ENCODE measurements at places on chromosomes 7 and 10.

DNA sequence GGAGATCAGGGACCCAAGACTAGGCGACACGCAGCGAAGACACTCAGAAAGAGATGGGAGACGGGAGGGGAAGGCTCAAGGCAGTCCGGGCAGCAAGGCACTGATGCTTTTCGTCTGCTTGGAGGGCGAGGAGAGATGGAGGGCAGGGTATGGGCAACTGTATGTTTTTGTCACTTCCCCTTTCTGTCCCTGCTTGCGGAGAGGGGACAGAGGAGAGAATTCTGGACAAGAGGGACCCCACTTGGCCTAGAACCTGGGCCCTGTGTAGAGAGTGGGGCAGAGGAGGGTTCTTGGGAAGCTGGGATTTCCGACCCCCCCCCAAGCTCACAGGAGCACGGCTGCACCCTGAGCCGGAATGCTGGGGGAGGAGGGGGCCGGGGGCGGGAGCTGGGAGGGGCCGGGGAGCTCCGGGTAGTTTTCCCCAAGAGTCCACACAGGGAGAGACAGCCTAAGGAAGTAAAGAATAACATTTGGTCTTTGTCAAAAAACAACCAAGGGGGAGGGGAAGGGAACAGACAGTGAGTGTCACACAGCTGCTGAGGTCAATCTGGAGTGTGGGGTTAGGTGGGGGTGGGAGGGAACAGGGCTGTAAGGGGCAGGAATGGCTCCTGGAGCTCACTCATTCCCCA lies 1.8 kb downstream of the LRCH4 start:
- no peak for DNase-seq

DNA sequence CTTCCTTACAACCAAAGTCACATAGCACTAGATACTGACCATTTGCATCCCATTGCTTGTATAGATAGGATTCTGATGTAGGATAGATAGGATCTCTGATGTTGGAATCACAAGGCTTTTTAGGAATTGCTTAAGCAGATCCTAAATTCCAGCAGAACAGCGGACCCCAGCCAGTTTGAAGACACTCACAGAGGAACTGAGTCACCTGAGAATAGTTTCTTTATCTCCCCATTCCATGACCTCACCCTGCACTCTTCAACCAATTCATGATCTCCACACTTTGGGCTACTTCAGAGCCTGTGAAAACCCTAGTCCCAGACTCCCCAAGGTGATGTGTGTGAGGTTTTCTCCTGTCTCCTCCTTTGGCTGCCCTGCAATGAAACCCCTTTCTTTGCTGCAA lies 179.4 kb downstream of the CNTNAP2 start:
- no peak for DNase-seq

- DNase-seq = no peak
Observed at GRCh38 chr7:152189061-152189460, 163.6 kb downstream of the GALNT11 start.

DNA sequence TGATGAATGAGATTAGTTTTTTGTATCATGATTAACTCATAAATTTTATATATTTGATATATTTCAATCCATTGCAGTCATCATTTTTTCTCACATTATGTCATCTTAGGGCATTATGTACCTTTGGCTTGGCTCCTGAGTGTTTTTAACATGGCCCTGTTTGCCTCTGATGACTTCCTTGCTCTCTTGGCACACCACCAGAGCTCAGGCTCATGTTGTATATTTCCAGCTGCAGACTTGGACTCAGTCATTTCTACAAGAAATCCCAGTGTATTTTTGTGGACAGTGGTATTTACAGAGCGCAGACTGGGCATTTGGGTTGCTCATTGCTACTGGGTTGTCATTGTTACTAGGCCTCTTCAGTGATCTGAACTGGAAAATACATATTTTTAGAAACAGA lies 188.5 kb downstream of the ADRA2A start:
- DNase-seq = no peak

DNA sequence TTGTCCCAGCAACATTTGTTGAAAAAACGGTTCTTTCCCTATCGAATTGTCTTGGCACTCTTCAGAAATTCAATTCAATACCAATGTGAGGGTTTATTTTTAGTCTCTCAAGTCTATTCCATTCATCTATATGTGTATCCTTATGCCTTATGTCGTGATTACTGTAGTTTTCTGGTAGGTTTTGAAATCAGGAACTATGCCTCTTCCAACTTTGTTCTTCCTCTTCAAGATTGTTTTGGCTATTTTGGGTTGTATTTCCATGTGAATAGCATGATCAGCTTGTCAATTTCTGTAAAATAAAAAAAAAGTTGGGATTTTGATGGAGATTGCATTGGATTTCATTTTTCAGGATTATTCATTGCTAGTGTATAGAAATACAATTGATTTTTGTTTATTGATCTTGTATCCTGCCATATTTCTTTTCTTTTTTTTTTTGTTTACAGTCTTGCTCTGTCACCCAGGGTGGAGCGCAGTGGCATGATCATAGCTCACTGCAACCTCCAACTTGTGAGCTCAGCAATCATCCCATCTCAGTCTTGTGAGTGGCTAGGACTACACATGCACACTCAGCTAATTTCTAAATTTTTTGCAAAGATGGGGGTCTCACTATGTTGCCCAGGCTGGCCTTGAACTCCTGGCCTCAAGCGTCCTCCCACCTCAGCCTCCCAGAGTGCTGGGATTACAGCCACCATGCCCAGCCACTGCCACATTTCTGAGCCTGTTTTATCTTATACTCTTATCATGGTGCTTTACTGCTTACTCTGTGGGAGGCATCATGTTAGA lies 46.2 kb upstream of the MKLN1 start:
- DNase-seq = no peak

DNA sequence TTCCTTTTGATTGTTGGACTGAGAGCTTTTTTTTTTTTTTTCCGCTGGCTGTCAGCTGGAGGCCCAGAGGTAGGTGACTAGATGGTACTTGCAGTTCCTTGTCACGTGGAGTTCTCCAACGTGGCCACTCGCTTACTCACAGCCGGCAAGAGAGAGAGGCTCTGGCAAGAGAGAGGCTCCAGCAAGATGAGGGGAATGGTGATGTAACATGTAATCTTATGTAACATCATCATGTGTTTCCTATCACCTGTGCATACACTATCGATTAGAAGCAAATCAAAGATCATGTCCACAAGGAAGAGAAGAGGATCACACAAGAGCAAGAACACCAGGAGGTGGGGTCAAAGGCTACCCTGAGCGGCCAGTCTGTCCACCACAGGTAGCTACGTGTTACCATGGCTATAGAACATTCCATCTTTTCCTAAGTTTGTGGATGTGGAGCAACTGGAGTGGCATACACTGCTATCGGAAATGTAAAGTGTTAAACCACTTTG lies 4.0 kb upstream of the BORCS7 start:
- no peak for DNase-seq

GRCh38 chr10:64376167-64376566 lies 855.0 kb downstream of the REEP3 start:
- no peak for DNase-seq

- no peak for DNase-seq
Observed at GRCh38 chr7:38189231-38189938, 11.3 kb downstream of the STARD3NL start.

DNA sequence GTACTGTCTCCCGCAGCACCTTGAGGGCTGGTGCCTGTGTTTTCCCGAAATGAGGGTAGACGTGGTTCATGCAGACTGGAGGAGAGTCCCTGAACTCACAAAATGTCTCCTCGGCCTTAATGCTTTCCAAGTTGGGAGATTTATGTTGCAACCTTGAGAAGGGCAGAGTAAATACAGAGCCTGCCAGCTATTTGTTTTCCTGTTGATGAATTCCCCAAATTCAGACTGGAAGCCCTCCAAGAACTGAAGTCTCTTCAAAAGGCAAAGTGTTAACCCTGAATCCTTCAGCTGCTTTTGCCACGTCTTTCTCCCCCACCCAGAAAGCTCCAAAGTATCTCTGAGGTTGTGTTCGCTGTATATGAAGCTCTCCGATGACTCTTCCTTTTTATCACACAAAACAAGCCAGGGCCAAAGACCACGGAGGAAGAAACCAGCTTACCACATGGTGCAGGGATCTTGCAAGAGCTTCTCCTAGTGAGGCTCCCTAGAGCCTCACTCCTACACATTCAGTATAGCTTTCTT lies 254.7 kb upstream of the NFE2L3 start:
- DNase-seq = no peak

DNA sequence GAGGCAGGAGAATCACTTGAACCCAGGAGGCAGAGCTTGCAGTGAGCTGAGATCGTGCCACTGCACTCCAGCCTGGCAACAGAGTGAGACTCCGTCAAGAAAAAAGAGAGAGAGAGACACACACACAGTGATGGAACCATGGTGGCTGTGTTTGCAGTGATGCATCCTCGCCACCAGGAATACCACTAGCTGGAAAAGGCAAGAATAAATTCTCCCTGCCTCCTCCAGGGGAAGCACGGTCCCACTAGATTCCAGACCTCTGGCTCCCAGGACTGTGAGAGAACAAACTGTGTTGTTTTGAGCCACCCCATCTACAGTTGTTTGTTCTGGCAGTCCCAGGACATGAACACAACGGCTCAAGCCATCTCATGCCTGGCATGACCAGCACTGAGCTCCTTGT lies 320.3 kb upstream of the FOXK1 start:
- DNase-seq = no peak

GRCh38 chr7:25775999-25776743 lies 375.8 kb upstream of the NFE2L3 start:
- no peak for DNase-seq

- peak; percentile 81 for DNase-seq
Observed at GRCh38 chr7:41696323-41696916, 6.5 kb downstream of the INHBA start.

- no peak for DNase-seq
Observed at GRCh38 chr7:158325530-158326381, 261.9 kb downstream of the PTPRN2 start.

DNA sequence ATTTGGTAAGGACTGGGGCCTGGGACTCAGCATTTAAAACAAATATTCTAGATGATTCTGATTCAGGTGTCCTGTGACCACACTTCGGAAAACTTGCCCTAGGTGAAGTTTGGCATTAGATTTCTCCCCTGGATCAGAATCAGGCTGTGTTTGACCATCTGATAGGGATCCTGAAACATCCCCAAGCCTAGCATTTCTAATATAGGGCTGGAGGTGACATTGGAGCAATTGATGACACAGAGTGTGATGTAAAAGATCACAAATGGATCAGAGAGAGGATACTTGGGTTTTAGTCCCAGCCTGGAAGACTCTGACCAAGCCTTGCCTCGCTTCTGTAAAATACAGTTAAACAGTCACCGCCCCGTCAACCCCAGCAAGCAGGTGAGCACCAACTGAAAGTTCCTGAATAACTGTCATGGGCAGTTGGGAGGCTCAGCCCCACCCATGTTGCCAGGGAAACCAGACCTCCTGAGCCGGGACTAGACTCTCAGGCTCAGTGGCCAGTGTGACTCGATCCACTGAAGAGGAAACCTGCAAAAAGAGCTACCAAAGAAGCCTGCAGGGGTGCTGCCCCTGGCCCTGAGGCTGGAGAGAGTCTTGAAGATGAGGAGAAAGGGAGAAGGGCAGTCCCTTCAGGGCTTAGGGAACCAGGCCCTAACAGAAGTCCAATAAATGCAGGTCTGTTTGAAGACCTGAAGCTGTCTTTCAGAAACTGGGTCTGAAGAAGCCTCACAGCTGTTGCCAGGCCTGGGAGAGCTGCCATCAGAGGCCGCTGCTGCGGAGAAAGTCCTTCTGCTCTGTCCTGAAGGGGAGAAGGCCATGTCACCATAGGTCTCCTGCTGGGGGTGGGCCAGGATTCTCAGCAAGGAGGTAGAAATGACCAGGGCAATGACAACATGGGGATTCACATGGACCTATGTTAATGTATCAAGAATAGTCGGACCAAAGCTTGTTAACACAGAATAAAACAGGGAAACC lies 126.1 kb upstream of the KCNMA1 start:
- no peak for DNase-seq

GRCh38 chr10:128324058-128324827 lies 198.0 kb upstream of the MKI67 start:
- DNase-seq = no peak

GRCh38 chr10:75602341-75602740 lies 170.9 kb downstream of the LRMDA start:
- no peak for DNase-seq

DNA sequence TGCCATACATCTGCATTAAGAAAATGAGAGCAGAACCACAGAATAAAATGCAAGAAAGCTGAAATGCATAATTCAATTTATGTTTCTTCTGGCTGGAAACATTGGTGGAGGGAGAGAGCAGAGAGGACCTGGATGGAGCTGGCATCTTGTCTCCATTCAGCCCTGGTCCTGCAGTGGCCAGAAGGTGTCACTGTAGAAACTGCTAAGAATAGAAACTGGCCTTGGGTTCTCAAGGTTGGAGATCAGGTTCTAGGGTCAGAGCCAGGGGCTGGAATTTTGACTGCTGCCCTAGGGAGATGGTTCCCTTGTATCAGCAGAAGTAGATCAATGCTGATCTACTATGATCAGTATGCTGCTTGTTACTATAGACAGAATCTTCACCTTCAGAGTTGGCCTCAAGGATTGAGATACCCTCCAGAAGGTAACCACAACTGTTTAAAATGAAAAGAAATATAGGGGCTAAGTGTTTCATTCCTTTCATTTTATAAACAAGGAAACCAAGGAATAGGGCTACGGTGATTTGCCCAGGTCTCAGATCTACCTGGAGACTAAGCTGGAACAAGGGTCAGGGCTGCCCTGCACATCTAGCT lies 13.1 kb downstream of the TAS2R41 start:
- DNase-seq = no peak

DNA sequence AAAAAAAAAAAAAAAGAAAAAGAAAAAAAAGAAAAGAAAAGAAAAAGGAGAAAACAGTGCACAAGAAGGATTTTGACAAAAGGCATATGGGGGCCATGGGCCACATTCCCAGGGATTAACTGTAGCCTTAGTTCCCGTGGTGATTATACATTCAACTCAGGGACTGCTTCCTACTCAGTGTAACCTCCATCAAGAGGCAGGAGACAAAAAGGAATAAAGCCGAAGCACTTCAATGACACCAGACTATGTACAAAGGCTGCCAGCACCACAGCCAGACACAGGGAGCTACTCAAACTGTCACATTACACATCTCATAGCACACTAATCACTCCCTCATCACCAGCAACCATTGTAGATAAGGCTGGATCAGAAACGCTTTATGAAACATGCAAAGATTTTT lies 5.1 kb upstream of the PMPCB start:
- DNase-seq = no peak

- peak; percentile 56 for DNase-seq
Observed at GRCh38 chr7:42350801-42351200, 113.8 kb upstream of the GLI3 start.

GRCh38 chr10:32959006-32959920 lies 1.2 kb upstream of the ITGB1 start:
- DNase-seq = no peak

DNA sequence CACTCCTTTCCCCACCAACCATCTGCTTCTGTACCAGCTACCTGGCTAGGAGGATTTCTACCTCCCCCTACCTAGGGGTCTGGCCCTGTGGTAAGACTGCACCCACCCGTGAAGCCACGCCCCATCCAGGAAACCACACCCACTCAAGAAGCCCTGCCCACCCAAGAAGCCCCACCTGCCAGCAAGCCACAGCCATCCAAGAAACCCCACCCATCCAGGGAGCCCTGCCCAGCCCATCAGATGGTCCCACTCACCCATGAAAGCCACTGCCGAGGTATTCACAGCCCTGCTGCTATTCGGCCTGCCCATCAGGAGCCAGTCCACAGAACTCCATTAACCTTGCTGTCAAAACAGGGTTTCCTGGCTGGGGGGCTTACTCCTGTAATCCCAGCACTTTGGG lies 15.6 kb upstream of the MUC3A start:
- DNase-seq = no peak

Measured in fibroblast of skin of left quadriceps (primary cell).